Left kidney (tissue), 8 donors: ENCODE measurements at places on chromosomes 5 and 9. TPM values are rescaled to one million over a fixed set of nuclear protein-coding genes. Genes with fewer than 3 reads are reported as not detected.

- DNase-seq, result no peak
Measured at GRCh38 chr9:133224762-133225161, 15.7 kb upstream of the OBP2B start.

GRCh38 chr9:123339666-123340510, 16.1 kb upstream of the CRB2 start:
- DNase-seq, result no peak

CAMK2A gene
- 4.6 TPM for polyA plus RNA-seq

DNA sequence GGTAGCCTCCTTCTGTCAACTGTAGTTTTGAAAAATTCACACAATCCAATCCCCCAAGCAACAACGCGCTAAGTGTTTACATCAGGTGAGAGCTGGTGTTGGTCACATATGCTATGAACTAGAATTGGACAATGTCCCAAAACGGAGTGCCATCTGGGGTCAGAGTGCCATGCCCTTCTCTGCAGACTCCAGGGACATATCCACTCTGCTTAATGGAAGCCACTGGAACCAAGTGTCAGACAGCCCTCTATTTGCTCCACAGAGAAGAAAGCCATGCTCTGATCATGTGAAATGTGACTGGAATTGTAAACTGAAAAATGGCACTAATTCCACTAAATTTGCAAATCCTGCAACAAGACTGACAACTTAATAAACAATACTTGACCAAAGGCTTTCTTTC, 12.2 kb downstream of the ABCA1 start:
- DNase-seq, result no peak

IRX1 gene
- 23.9 TPM for polyA plus RNA-seq

SRP19 gene
- 99.6 TPM for polyA plus RNA-seq

- no peak for DNase-seq
Measured at GRCh38 chr9:137691646-137692351, 73.0 kb downstream of the EHMT1 start.

GRCh38 chr5:77168879-77169244, 41.6 kb upstream of the PDE8B start:
- no peak for DNase-seq

KIAA0825 gene
- polyA plus RNA-seq, result 5.2 TPM

PHF24 gene
- 0.33 TPM for polyA plus RNA-seq

GRCh38 chr5:53425687-53426511, 54.5 kb upstream of the FST start:
- peak; percentile 26 for DNase-seq

PSD2 gene
- polyA plus RNA-seq, result 2.2 TPM

PCDH12 gene
- 15.7 TPM for polyA plus RNA-seq

- no peak for DNase-seq
Measured at GRCh38 chr5:3511519-3511918, 84.1 kb upstream of the IRX1 start.

DNA sequence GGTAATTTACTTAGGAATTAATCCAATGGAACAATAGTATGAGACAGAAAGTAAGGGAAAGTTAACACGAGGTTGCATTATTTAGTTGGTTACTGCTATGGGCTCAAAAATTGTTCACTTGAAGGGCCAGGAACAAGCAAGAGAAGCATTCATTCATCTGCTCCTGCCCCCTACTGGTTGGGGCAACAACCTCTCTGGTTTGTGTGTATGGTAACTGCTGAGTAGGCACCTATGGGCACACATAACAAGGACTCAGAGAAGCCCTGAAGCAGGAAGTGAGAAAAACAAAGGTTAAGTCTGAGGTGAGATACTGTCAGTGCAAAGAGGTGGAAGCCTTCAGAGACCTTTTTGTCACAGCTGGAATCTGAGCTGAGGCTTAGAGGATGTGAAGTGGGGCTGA, 34.4 kb upstream of the RANBP6 start:
- DNase-seq, result no peak

AQP7 gene
- 24.4 TPM for polyA plus RNA-seq
